ENCODE measurements at places on chromosomes 11 and 22.

DNA sequence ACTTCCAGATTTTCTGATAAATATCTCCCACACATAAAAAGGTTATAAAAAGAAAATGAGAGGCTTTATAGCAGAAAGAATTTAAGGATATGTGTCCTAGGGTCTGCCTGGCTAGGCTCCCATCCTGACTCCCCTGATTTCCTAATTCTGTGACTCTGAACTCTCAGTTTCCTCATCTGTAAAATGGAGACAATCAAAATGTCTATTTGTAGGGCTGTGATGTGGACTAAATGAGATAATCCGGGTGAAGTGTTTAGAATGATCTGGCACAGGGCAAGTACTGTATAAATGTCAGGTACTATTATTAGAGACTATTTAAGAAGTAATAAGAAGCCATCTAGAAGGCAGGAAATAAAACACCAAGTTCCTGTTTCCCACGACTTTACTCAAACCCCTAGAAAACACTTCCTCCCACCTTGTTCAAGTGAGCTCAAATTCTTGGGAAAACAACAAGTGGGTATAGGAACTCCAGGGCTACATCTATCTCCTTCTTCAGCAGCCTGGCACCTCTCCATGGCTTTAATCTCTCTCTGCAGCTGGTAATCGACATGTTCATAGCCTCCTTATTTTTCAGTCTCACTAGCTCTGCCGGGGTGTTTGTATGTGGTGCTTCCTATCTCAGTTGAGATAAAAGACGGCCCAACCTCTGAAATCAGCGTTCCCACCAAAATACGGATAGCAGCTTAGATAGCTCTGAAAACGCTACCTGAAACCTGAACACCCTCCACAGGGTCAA lies 6.7 kb downstream of the ASCC2 start:
- DNase-seq = no peak

DNA sequence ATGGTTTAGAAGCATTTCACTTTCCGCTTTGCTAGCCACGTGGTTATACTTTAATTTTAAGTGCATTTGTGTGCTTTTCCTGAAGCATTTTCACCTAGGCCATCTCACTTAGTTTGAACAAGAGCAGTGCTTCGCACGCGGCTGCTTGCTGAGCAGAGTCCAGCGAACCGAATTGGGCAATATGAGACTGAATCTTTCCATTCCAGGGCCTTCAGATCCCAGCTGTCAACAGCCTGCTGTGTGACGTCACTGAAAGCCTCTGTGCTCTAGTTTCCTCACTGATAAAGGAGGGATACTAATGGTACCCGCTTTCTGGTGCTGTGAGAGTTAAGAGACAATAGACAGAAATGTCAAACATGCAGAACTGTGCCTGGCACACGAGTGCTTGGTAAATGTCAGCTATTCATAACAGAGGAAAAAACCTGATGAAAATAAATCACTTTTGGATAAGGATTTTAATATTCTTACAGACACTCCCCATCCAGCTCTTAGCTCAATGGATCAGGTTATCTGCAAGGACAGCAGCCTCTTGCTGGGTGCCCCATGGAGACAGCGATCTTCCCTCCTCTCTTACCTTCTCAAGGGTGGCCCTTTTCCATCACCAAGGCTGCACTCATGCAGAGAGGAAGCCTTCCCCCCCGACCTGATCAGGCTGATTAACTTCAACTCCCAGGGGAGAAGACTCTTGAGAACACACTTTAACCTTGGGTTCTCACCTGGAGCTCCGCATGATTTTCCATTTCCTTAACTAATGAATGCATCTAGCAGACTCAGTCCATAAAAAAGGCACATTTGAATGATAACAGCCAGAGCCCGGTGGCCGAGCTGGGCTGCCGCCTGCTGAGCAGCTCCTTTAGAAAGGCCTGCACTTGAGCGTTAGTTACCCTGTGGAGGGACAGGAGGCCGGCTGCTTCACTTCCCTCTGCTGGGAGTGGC lies 3.5 kb upstream of the GLB1L3 start:
- no peak for DNase-seq

DNA sequence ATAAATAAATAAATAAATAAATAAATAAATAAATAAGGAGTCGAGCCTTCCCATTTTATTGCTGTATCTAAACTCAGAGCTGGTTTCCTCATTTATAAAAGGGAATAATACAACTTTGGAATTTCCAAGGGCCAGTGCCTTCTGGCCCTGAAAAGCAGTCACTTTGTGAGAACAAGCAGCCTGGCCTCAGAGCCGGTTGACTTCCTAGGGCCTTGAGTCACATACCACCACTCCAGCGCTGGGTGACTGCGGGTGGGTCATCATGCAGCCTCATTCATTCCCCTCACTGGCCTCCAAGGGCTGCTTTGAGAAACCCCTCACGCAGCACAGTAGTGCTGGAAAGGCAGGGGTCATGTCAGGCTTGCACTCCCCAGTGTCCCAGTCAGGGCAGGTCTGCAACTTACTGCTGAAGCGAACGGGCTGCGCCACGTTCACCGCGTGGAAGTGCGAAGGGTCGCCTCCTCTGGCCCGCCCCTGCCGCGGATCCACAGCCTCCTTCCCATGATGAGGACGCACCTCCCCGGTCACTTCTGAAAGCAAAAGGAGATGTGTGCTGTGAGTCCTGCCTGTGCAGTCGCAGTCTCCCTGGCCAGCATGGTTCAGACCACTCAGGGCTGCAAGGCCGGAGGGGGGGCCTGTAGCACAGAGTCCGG lies 54.4 kb downstream of the DGCR2 start:
- DNase-seq = no peak

DNA sequence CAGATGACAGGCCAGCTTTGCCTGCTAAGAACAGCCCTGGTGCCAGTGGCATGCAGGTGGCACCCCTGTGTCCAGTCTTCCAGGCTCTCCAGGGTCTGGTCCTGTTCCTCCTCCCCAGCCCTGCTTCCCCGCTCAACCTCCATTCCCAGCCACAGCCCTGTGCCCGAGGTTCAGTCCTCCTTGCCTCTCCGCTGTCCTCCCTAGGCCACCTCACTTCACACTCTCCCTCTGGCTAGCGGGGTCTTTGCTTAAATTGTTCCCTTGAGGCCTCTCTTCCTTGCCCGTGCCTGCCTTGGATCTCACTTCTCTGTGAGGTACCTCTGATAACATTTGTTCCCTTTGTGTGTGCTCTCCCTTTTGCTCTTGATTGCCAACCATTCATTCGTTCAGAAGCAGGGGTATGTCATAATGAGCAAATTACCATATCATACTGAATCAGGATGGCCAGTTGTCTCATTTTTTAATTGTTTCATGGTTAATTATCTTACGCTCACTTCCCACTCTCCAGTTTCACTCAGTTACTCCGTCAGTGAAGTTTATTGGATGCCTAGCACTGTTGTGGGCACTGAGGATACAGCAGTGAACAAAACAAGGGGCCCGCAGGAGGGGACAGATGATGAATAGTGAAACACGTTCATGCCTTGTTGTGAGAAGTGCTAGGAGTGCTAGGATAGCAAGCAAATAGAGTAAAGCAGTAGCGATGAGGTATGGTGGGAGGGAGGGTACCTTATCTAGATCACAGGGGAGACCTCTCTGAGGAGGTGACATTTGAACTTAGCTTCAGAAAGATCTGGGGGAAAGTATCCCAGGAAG lies 7.4 kb downstream of the BMAL1 start:
- DNase-seq = no peak

GRCh38 chr11:112306230-112306629 lies 45.6 kb upstream of the PLET1 start:
- no peak for DNase-seq

- peak; percentile 56 for DNase-seq
Observed at GRCh38 chr22:35638410-35638809, 9.8 kb upstream of the APOL6 start.

- DNase-seq = no peak
Observed at GRCh38 chr11:64697663-64698375, 25.2 kb downstream of the NRXN2 start.

DNA sequence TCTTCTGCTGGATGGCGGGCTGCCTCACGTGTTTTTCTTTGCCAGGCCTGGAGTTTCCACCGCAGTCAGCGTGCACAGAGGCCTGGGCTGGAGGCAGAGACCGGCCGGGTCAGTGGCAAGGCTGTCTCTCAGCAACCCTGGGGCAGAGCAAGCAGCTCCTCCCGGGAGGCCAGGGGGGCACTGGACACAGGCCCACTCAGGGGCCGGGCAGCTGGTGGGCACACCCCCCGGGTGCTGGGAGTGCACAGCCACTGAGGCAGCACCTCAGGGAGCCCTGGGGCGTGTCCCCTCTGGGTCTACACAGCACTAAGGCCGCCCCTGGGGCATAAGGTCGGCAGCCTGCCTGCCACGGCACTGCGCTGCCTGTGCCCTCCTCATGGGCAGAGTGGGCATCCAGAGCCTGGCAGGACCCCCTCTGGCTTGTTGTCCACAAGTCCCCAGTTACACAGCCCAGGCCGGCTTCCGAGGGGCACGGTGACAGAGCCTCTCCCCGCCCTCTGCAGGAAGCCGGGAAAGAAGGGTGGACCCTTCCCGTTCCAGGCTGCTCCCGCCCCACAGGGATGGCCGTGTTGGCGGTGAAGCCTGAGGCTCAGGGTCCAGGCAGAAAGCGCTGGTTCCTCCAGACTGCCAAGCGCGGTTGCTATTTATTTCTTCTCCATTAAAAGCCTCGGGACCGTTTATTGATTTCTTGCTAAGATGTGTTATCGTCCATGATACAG lies 18.5 kb upstream of the TH start:
- DNase-seq = no peak

GRCh38 chr22:39284142-39284980 lies 35.1 kb downstream of the RPL3 start:
- no peak for DNase-seq

DNA sequence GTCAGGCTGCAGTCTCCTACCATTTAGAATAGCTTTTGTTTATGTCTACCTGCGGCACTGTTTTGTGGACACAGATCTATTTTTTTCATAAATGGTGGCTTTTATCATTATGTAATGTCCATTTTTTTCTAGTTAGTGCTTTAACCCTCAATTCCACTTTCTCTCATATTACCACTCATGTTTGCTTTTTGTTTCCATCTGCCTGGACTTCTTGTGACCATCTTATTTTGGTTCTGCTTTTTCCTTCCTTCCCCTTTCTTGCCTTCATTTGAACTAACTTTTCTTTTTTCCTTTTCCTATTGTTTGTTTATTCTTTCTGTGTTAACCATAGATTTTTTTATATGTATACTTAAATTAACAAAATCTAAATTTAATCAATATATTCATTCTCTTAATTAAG lies 98.5 kb upstream of the SLC22A12 start:
- DNase-seq = no peak

Data from midbrain (tissue), 1 donor.